Dermis lymphatic vessel endothelial cell (primary cell): ENCODE measurements at places on chromosomes 7 and 10. TPM values are rescaled to one million over a fixed set of nuclear protein-coding genes. Genes with fewer than 3 reads are reported as not detected.

The AKR1B15 gene
- not detected in 2 replicates for total RNA-seq

The ADCYAP1R1 gene
- under 0.01 TPM in 1 of 2 replicates, not detected in the other for total RNA-seq

The MMP21 gene
- 1.1 TPM in 2 replicates for total RNA-seq

The TAS2R5 gene
- total RNA-seq: 0.11 and 0.52 TPM in 2 replicates

The COL17A1 gene
- under 0.01 TPM in 2 replicates for total RNA-seq

The KIAA1217 gene
- total RNA-seq: 12.7 and 16.1 TPM in 2 replicates

The ZNRF2 gene
- total RNA-seq: 7.2 and 7.6 TPM in 2 replicates

The PON3 gene
- 0.09 and 0.11 TPM in 2 replicates for total RNA-seq

The TUBGCP2 gene
- 40.8 and 45.6 TPM in 2 replicates for total RNA-seq

The LIPK gene
- not detected in 2 replicates for total RNA-seq

The POP7 gene
- 21.2 and 24.1 TPM in 2 replicates for total RNA-seq

The ECHDC3 gene
- 15.7 and 21.7 TPM in 2 replicates for total RNA-seq

The OR2A42 gene
- not detected in 2 replicates for total RNA-seq

The ZWINT gene
- 6.2 and 10.2 TPM in 2 replicates for total RNA-seq

The DNAJC12 gene
- 1.3 and 1.5 TPM in 2 replicates for total RNA-seq

The LLCFC1 gene
- not detected in 2 replicates for total RNA-seq

The CNPY1 gene
- total RNA-seq: not detected in 2 replicates
